ENCODE measurements at places on chromosomes 1 and 21.

DNA sequence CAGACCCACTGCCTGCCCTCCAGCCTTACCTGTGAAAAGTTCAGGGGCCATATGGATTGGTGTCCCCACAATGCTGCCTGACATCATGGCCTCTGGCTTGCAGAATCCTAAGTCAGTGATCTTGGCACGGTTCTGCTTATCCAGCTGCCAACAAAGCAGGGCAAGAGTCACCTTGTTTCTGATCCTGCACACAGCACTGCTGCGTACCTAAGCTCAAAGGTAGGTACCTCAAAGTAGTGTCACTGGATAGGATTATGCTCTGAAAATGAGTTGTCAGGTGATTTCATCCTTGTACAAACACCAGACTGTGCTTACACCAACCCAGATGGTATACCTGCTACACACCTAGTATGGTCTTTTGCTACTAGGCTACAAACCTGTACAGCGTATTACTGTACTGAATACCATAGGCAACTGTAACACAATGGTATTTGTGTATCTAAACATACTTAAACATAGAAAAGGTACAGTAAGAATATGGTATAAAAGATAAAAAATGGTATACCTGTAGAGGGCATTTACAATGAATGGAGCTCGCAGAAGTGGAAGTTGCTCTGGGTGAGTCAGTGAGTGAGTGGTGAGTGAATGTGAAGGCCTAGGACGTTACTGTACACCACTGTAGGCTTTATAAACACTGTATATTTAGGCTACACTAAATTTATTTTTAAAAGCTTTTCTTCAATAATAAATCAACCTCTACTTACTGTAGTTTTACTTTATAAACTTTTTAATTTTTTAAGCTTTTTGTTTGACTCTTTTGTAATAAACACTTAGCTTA is 29.1 kb upstream of the RBBP5 start:
- no peak for DNase-seq

GRCh38 chr21:41761211-41761933 is 5.5 kb downstream of the RIPK4 start:
- peak; percentile 73 for DNase-seq

GRCh38 chr1:112429749-112430148 is 33.7 kb downstream of the CTTNBP2NL start:
- DNase-seq, result no peak

- DNase-seq, result no peak
Measured at GRCh38 chr1:40363721-40364120, 9.8 kb upstream of the SMAP2 start.

- no peak for DNase-seq
Measured at GRCh38 chr1:92085727-92086126, 5.6 kb downstream of the BTBD8 start.

DNA sequence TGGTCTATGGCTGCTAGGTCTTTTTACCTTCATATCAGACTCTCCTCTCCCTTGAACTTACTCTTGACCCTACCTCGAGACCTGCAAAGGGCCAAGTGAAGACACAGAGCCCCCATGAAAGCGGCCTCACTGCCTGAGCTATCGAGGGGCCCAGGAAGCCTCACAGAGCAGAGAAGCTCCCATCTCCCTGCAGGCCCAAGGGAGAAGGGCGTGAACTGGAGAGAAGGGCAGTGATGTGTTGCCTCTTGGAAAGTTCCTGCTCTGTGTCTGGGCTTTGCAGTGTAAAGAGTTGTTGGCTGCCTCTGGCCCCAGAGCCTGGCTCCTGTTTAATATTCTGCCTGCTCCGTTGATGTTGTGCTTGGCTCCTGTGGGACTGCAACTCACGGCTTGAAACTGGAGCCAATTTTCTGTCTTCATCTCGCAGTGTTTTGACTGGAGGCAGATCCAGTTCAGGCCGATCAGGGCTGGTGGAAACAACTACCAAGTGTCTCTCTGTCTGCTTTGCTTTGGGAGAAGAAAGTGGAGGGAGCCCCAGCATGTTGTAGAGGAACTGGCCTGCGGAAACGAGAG is 4.3 kb downstream of the SERTAD4 start:
- DNase-seq, result no peak

- DNase-seq, result no peak
Measured at GRCh38 chr1:226274138-226274537, 34.8 kb downstream of the LIN9 start.

GRCh38 chr1:17403081-17403480 is 31.1 kb downstream of the PADI6 start:
- no peak for DNase-seq

DNA sequence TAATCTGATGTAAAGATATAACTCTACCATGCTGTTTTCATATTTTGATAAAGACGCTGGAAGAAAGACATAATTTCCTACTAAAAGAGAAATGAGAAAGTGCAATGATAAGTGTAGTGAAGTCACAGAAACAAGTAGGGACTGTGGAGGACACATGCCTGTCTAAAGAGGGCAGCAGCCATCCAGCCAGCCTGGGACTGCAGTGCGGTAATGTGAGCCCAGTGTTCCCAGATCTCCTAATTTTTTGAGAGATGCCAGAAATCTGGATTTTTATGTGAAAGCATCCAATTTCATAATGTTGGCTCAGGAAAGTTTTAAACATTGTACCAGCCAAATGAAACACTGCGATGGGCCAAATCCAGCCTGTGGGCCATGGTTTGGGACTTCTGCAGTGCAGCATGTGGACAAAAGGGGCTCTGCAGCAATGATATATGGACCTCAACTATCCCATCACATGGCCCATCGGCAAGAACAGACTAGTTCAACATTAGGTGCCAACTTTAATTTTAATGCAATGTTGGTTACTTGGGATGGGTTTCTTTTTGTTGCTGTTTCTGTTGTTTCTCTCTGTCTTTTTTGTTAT is 329.5 kb downstream of the LTN1 start:
- no peak for DNase-seq

- no peak for DNase-seq
Measured at GRCh38 chr1:180952657-180953013, 39.9 kb downstream of the KIAA1614 start.

DNA sequence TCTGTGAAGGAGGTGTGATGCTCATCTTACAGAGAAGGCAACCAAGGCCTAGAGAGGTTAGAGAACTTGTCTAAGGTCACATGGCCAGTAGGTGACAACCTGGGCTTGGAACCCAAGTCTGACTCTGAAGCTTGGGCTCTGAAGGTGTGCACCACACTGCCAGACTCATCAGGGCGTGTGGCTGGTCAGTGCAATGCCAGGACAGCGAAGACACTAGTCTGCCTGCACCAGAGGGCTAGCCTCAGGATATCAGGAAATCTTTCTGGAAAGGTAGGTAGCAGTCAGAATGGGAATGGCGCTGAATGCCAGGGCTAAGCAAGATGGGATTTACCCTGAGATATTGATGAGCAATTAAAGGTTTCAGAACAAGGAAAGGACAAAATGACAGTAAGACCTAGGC is 34.9 kb downstream of the ELK4 start:
- DNase-seq, result no peak

- no peak for DNase-seq
Measured at GRCh38 chr1:31445951-31446350, 32.9 kb downstream of the SERINC2 start.

DNA sequence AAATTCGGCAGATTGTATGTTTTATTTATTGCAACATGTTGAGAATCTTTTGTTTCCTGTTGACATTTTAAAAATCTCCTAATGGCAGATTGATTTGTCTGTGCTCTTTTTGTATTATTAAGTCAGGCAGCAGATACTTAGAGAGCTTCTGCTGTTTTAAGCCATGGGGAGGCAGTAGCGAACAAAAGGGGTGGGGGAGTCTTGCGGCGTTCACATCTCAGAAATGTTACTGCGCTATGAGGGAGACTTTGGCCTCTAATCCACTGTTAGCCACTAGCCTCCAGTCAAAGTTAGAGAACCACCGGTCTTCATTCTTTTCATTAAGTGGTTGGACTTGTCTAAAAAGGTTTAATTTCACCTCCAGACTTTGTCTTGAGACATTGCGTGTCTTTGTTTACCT is 93.6 kb downstream of the DYRK1A start:
- DNase-seq, result no peak

- DNase-seq, result peak; percentile 41
Measured at GRCh38 chr1:32494196-32494595, 29.3 kb downstream of the ZBTB8B start.
